ENCODE measurements at places on chromosomes 1 and 21.

GRCh38 chr1:210328032-210328745 lies 513 bp upstream of the HHAT start:
- H3K27me3 ChIP-seq, result peaks cover 22% of the 10 kb centered on the region
- no peaks in the 10 kb centered on the region for H3K36me3 ChIP-seq
- peak overlapping the region; percentile 97 for H3K4me3 ChIP-seq
- no peak for DNase-seq
- peak overlapping the region; percentile 65 for H3K27ac ChIP-seq

DNA sequence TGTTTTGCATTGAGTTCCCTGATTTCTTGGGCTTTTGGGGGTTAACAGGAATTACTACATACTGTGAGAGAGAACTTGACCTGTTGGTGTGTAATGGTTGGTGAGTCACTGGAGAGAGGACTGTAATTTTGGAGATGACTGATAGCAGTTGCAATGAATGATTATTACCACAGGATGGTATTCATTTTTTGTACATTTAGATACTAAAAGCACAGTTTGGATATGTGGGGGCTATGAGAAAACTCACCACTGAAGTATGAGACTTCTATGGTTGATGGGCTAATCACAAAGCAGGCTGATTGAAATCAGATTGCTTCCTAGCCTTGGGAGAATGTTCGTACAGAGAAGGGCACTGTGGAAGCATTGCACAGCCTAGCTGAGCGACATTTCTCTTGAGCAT lies 1571.3 kb upstream of the PRMT6 start:
- H3K4me3 ChIP-seq, result no peak overlapping the region
- no peaks in the 10 kb centered on the region for H3K27me3 ChIP-seq
- no peak overlapping the region for H3K27ac ChIP-seq
- no peaks in the 10 kb centered on the region for H3K36me3 ChIP-seq
- no peaks in the 10 kb centered on the region for H3K4me1 ChIP-seq
- no peak for DNase-seq

DNA sequence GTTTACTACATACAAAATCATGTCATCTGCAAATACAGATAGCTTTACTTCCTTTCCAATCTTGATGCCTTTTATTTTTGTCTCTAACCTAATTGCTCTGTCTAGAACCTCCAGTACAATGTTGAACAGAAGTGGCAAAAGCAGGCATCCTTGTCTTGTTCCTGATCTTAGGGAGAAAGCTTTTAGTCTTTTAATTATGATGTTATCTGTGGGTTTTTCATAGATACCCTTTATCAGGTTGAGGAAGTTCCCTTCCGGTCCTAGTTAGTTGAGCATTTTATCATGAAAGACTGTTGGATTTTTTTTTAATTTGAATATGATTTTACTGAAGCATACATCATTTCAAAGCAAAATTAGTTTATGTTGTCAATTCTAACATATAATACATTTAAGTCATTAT lies 45.7 kb upstream of the DISC1 start:
- no peaks in the 10 kb centered on the region for H3K27me3 ChIP-seq
- no peaks in the 10 kb centered on the region for H3K36me3 ChIP-seq

- no peak overlapping the region for H3K4me3 ChIP-seq
- H3K27ac ChIP-seq, result no peak overlapping the region
- no peaks in the 10 kb centered on the region for H3K4me1 ChIP-seq
Measured at GRCh38 chr1:28122183-28122582, 33.8 kb upstream of the EYA3 start.

DNA sequence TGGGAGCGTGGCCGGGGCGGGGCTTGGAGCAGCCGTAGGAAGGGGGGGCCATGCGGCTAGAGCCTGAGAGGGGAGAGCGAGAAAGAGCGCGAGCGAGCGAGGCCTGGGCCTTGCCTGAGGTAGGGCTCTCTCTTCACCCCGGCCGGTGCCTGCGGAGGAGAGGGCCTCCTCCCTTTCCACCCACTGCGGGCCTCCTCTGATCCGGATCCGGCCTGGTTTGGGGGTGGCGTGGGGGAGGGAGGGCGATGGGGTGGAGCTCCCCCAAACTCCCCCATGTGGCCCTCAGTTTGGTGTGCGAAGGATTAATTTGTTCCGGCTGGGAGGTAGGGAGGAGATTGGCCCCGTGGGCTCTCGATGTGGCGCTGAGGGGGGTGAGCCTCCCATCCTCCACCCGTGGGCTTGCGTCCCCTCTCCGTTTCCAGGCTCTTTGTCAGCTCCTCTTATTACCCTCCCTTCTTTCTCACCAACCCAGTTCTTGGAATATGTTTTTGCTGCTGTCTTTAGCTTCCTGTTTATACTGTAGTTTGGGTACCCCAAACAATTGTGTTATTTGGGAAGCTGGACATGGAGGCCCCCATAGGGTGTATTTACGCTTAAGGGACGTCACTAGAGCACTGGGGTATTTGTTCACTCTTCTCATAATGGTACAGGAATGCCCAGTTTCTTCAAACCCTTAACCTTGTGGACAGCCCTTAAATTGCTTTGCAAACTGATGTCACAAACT lies 685 bp downstream of the UBAP2L start:
- H3K27ac ChIP-seq, result peak overlapping the region; percentile 99
- DNase-seq, result peak; percentile 73
- peak overlapping the region; percentile 88 for H3K4me3 ChIP-seq
- H3K36me3 ChIP-seq, result peaks cover 35% of the 10 kb centered on the region
- no peaks in the 10 kb centered on the region for H3K27me3 ChIP-seq

DNA sequence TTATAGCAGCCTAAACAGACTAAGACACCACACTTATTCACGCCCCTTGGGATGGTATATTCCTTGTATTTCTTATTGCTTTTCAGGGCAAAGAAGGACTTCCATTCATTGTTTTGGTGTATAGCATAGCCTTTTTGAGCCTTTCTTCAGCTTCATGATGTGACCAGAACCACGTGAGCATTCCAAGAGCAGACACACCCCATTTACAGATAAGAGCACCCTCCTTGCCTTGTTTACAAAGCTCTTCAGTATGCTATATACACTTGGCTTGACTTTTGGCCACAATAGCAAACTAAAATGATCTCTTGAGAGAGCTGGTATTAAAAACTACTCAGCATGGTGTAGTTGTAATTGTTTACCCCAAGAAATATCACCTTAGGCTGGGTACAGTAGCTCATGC lies 78.7 kb downstream of the PIK3R3 start:
- H3K36me3 ChIP-seq, result no peaks in the 10 kb centered on the region
- no peaks in the 10 kb centered on the region for H3K4me1 ChIP-seq
- DNase-seq, result no peak

DNA sequence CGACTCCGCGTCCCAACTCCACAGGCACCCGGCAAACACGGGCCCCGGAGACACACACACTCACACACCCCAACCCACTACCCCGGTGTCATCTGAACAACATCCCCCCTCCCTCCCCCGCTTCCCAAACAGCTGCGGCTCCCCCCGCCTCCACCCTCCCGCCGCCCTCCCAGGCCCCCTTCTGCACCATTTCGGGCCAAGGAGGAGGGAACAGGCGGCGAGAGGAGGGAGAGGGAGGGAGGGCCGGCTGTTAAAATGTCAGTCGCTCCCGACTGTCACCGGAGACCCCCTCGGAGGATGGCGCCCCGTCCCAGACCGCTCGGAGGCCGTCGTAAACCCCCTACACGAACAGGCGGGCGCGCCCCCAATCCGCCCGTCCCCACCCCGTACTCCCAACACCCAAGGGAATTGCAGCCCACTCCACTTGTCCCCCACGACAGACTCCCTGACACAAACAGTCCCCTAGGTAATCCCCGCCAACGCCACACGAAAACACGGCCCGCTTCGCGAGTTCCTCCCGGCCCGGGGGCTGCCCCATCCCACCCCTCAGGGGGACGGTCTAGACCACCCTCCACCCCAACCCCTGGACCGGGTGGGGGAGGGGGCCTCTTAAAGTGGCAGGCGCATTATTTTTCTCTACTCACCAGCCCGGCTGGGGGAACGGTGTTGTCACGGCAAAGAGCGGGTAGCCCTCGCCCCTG lies 583 bp downstream of the MEF2D start:
- H3K4me1 ChIP-seq, result peaks cover 77% of the 10 kb centered on the region
- H3K27me3 ChIP-seq, result no peaks in the 10 kb centered on the region
- H3K36me3 ChIP-seq, result peaks cover 8% of the 10 kb centered on the region
- DNase-seq, result peak; percentile 53
- H3K4me3 ChIP-seq, result peak overlapping the region; percentile 80

DNA sequence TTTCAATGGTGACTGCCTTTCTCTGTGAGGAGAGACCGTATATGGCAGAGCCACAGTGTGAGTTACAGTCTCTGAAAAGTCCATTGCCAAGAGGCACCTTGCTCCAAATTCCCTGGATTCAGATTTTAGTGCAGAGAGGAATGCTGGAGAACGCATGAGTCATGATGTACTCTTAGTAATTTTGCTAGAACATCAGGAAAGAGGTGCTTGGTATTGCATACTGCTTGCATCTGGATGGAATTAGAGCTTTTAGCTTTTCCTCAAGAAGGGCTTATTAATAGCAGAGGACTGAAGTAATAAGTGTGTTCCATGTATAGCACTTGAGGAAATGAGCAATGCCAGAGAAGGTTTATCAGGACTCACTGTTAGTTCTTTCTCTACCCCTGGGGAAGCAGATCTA lies 40.5 kb upstream of the AKT3 start:
- peaks cover 16% of the 10 kb centered on the region for H3K27me3 ChIP-seq
- H3K4me3 ChIP-seq, result no peak overlapping the region
- H3K36me3 ChIP-seq, result no peaks in the 10 kb centered on the region
- no peaks in the 10 kb centered on the region for H3K4me1 ChIP-seq

DNA sequence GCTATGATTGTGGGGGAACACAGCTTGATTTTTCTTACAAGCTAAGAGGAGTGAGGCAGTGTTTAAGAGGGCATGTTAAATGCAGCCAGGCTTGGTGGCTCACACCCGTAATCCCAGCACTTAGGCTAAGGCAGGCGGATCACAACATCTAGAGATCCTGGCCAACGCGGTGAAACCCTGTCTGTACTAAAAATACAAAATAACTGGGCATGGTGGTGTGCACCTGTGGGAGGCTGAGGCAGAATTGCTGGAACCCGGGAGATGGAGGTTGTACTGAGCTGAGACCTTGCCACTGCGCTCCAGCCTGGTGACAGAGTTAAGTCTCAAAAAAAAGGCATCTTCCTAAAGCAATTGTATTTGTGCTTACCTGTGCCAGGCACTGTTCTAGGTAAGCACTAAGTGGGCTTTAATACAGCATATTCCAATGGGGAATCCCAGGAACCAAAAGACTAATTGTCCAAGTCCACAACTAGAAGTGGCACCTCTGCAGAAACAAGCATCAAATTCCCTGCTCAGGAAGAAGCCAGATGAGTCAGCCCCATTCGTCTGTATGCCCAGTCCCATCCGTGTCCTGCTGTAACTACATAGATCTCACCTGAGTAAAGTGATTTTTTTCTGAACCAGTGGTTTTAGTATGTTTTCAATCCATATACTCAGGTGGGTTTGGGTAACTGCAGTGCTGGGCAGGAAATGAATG lies 4.6 kb downstream of the RCC1 start:
- H3K27ac ChIP-seq, result peak overlapping the region; percentile 100
- H3K4me3 ChIP-seq, result peak overlapping the region; percentile 91
- DNase-seq, result no peak
- no peaks in the 10 kb centered on the region for H3K27me3 ChIP-seq
- peaks cover 35% of the 10 kb centered on the region for H3K36me3 ChIP-seq

DNA sequence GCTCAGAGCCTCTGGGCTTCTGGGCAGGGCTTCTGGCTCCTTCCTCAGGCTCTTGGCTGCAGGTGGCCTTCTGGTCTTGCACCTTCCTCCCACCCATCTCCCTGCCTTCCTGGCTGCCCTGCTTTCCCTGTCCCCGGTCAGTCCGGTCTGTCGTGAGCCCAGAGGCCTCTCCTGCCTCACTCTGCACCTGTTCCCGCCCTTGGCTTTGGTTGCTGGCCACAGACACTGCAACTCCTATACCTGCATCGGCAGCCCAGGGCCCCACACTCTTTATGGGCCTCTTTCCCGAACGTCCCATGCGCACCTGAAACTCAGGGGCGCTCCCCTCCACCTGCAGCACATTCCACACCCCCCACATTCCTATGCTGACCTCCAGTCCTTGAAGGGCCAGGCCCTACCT lies 7.9 kb downstream of the FBXO2 start:
- no peak overlapping the region for H3K27ac ChIP-seq
- no peak overlapping the region for H3K4me3 ChIP-seq
- H3K36me3 ChIP-seq, result no peaks in the 10 kb centered on the region

DNA sequence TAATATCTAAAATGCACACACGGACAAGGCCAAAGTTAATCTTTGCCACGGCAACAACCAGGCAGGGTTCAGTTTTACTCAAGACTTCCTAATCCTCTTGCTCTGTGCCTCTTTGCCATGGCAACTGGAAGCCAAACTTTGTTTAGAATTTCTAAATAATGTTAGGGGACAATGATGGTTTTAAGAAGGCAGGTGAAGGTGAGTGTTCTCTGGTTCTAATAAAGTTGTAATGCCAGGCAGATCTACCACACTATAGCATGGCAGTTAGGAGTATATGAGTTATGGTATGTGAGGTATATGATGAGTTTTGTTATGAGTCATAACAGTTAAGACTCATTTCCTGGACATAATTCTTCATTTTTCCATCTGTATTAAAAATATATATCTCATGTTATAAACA lies 2.7 kb downstream of the PTPRC start:
- H3K36me3 ChIP-seq, result peaks cover 31% of the 10 kb centered on the region
- peaks cover 54% of the 10 kb centered on the region for H3K4me1 ChIP-seq
- peak; percentile 38 for DNase-seq
- H3K27me3 ChIP-seq, result no peaks in the 10 kb centered on the region
- peak overlapping the region; percentile 100 for H3K27ac ChIP-seq

DNA sequence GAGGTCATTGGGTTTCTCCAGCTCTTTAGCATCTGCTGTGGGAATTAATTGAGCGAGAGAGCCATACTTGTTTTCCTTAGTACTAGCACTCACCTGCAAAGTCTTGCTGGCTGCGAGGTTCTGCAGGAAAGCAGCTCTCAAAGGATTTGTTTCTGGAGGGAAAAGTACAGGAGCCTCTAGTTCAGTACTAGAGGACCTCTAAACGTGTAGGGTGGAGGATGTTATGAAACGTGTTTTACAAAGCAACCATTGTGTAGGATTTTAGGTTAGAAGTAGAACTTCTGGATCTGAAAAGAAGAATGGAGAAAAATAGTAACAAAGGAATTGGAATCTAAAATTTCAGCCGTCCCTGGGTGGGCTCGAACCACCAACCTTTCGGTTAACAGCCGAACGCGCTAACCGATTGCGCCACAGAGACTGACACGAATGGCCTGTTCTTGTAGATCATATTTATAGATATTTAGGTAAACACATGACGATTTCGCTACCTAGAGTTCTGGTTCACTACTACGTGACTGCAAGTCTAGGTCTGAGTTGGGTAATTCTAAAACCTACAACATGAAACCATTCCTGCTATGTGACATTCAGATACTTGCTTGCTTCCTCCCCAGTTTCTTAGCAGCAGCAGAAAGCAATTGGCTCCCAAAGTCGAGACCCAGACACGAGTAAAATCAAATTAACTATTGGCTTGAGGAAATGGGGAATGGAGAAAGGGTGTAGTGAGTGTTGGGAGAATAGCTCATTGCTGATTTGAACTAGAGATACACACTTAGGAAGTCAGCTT lies 60.2 kb upstream of the CFAP126 start:
- no peaks in the 10 kb centered on the region for H3K36me3 ChIP-seq
- DNase-seq, result peak; percentile 50
- peaks cover 54% of the 10 kb centered on the region for H3K27me3 ChIP-seq
- peak overlapping the region; percentile 90 for H3K27ac ChIP-seq

- no peaks in the 10 kb centered on the region for H3K27me3 ChIP-seq
- H3K4me3 ChIP-seq, result no peak overlapping the region
- H3K27ac ChIP-seq, result no peak overlapping the region
- H3K36me3 ChIP-seq, result peaks cover 5% of the 10 kb centered on the region
Measured at GRCh38 chr1:240906477-240906876, 294.5 kb upstream of the GREM2 start.

GRCh38 chr21:42009018-42009830 lies 936 bp downstream of the ZBTB21 start:
- H3K27me3 ChIP-seq, result peaks cover 8% of the 10 kb centered on the region
- peak overlapping the region; percentile 86 for H3K27ac ChIP-seq
- H3K4me1 ChIP-seq, result peaks cover 45% of the 10 kb centered on the region
- peaks cover 13% of the 10 kb centered on the region for H3K36me3 ChIP-seq

Measured in activated T-cell treated with anti-CD3 and anti-CD28 coated beads, Interleukin-2, amount 50 U/mL, for 72 hours (primary cell).